Activated naive CD4-positive, alpha-beta T cell (primary cell): ENCODE measurements at places on chromosomes 6 and 20.

DNA sequence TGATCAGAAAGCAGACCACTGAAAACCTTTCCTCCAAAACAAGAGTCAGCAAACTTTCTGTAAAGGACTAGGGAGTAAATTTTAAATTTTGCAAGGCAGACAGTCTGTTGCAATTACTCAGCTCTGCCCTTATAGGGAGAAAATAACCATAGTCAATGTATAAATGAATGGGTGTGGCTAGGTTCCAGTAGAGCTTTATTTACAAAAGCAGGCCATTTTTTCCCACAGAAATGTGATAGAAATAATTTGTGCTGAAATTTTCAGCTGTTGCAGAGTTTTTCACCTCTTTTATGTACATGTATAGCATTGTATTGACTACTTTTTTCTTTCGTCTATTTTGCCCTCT lies 7.7 kb downstream of the AMD1 start:
- no peak for DNase-seq

GRCh38 chr6:138017166-138017757 lies 90.0 kb downstream of the PERP start:
- no peak for DNase-seq

GRCh38 chr6:140677781-140678528 lies 1303.5 kb upstream of the CITED2 start:
- DNase-seq, result no peak

DNA sequence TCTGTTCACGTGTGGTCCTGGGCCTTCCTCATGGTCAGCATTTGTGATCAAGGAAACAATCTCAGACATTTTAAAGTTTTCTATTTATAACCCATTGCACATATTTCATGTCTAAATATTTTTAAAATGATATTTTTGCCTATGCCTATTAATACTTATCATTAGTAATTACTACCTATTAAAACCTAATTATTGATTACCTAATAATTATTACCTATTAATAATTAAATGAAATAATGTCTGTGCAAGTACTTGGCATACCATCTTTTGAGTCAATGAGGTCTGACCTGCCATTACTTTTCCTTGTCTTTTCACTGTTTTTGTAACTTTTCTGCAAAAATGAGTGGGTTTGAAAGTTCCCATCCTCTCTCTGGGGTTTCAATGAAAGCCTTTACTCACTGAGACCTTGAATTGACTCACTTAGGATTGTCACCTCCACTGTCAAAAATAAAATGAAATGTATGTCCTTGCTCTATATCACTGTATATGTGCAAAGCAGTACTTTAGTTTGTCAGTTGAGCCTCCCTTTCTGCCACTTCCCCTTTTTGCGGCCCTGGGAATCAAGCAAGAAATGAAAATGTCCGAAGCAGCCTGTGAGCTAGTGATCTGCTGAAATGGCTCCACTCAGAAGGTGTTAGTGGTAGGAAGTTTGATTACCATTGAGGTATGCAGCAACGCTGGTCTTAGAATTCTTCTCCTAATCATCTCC lies 87.8 kb downstream of the L3MBTL3 start:
- DNase-seq, result no peak

DNA sequence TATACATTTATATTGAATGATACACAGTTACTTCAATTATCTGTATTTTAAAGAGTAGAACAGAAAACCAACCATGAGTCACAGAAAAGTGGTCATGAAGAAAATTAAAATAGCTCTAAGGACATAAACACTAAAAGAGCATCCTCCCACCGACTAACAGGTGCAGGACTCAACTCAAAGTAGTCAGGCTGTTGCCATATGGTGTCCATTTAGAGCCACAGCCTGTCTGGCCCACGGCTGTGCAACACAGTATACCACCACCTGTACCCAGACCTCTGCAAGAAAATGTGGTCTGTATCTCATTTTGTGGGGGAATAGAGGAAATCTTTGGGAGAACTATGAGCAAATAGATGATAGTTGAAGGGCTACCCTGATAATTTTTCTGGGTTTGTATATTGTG lies 449.8 kb upstream of the RNF217 start:
- DNase-seq, result no peak

DNA sequence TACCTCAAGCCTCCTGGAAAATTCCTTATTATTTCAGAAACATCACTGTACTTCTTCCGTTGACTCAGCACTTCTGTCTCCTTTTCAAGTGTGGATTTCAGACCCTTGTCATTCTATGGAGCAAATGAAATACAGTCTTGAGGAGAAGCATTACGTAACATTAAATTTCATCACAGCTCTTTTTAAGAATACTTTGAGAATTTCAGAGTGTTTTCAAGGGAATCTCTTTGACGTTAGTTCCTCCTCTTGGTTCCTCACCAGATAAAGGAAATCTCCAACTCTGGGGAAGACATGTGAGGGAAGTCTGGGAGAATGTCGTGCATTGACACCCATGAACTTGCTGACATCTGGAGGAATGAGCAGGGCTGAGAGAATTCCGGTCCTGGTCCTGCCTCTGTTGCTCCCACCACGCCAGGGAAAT lies 32.3 kb downstream of the UST start:
- no peak for DNase-seq

GRCh38 chr6:157222201-157222981 lies 100.9 kb downstream of the TMEM242 start:
- no peak for DNase-seq

- DNase-seq, result no peak
Observed at GRCh38 chr6:91135406-91136103, 548.7 kb upstream of the MAP3K7 start.

GRCh38 chr6:52363228-52363867 lies 1.4 kb downstream of the PAQR8 start:
- no peak for DNase-seq

- DNase-seq, result no peak
Observed at GRCh38 chr6:14734416-14735340, 511.2 kb upstream of the JARID2 start.

DNA sequence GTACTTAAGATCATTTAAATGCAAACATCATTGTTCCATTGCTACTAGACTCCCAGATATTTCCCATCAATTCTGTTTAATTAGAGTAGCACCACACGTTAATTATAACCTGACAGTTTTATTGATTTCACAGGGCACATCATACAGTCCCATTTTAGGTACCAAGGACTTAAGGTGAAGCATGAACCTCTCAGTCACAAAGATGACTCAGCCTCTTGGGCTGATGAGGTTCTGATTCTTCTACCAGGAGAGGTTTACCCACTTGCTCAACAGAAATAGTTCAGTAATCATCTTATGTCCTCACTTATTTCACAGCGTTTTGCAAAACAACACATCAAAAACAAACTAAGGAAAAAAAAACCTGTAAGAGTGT lies 98.5 kb downstream of the HIVEP2 start:
- DNase-seq, result no peak

- no peak for DNase-seq
Observed at GRCh38 chr20:41892031-41892430, 273.9 kb upstream of the CHD6 start.

DNA sequence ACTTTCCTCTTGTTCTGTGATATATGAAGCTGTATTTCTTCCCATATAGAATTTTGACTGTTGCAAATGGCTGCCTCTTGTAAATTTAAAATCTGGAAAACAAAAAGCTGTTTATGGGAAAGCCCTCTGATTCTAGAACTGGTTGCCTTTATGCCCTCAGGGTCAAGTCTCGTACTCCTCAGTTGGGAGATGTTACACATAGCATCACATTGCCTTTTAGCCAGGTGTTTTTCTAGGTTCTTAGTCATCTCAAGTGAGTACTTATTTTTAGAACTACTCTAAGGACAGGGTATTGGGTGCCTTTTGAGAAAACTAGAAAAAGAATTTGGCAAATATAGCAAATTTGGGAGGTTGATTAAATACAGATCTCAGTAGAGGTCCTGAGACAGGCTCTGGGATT lies 58.5 kb downstream of the ANKS1A start:
- DNase-seq, result no peak

GRCh38 chr6:64672131-64672530 lies 1034.9 kb downstream of the EYS start:
- DNase-seq, result no peak

- DNase-seq, result no peak
Observed at GRCh38 chr6:87197547-87197946, 42.2 kb downstream of the ZNF292 start.

- DNase-seq, result no peak
Observed at GRCh38 chr20:46715292-46715756, 5.9 kb downstream of the SLC2A10 start.

DNA sequence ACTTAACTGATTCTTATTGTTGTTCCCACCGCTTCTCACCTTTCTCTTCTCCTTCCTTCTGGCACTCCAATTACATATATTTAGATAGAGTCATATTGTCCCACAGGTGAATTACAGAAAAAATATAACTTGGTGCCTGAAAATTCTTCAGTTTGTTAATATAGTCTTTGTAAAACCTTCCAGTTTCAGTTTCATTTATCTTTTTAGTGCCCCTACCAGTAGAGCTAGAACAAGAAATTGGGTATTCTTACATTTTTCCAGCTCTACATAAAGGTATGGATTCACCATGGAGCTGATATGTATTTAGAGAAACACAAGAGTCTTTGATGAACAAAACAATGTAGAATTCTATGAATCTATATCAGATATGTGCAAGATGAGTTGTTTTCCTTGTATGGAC lies 10.7 kb downstream of the MANEA start:
- DNase-seq, result no peak

DNA sequence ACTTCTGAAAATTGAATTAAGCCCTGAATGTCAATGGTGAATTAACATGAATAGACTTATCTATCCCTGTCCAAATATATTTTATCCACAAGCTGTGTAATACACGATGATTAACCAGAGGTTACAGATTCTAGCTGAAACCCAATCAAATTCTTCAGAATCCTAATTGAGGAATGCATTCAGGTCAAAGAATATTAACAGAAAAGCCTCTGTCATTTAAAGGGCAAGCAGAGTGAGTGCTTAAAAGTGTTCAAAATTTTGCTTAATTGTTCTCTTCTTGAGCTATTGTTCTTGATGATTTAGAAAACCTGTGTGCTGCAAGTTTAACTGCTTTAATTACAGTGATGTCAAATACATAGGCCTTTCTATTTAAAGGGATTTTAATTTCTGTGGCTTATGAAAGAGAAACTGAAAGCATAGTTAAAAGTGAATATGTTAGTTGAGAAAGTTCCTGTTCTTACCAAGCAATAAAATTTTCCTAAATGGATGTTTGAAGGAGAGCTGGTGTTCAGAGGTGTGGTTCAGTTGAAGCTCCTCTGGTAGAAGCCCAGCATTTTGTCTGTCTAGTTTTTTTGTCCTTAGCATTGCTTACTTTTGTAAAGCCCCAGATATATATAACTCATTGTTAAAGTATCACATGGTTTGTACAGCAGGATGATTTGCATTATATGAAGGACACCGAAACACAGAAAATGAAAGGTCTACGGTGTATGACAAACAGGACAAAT lies 466.3 kb upstream of the PLCB4 start:
- no peak for DNase-seq

DNA sequence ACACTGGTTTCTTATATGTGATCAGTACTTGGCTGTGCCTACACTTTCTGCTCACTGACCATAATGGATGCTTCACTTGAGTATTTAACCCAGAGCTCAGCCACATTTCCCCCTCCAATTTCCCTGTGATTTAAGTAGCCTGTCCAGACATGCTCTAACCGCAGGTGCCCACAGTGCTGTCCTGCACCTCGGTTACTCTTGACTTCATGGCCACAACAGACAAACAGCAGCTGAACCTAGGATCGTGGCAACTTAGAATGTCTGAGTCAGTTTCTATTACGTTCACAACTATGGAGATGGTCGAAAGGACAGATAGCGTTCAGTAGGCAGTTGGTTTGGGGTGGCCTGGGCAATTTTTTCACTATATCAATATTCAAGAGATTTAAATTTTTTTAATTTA lies 306.9 kb upstream of the SGK1 start:
- DNase-seq, result no peak

DNA sequence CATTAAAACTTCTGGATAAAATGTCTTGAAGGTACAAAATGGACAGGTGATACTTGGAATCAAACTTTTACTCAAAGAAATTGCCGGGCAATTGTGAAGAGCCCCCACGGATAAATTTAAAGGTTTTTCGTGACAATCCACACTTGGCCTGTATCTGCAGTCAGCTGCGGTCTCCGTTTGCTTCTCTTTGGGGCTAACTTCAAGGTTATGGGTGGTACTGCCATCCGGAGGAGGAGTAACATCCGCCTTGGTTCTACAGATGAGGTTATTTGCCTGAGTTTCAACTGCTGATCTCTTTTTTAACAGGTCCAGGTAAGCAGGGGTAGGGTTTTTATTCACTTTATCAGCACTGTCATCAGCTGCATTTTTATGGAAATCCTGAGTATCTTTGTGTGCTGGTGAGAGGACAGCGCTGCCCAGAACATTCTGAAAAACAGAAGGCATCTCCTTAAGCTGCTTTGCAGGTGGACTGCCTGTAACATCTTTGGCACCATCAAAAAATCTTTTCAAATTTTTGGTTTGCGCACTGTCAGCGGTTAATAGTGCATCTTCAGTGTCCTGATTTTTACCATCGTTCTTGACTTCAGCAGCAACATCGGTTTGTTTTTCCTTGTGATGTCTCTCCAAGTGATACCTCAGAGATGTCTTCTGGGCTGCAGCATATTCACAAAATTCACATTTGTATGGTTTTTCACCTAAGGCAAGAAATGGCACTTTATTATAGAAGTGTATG lies 16.9 kb downstream of the ZNF217 start:
- DNase-seq, result no peak

DNA sequence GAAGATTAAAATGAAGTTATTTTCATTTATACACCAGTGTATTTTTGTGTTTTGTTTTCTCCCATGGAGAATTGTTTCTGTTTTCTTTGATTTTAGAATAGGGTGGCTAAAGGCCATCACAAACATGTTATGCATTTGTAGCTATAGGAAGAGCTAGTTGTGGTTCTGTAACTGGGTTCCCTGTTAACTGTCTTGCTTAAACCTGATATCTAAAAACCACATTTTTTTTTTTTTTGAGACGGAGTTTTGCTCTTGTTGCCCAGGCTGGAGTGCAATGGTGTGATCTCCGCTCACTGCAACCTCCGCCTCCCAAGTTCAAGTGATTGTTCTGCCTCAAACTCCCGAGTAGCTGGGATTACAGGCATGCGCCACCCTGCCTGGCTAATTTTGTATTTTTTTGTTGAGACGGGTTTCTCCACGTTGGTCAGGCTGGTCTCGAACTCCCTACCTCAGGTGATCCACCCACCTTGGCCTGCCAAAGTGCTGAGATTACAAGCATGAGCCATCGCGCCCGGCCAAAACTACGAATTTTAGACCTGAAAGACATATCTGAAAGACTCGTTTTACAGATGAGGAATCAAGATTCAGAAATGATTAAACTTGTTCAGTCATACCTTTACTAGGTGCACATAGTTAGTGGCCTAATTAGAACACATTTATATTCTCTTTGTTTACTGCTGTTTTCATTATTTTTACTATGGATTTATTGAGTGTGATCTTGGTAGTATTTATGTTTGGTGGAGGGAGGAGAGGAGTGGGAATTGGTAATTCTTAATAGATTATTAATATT lies 18.0 kb downstream of the SCAF8 start:
- DNase-seq, result no peak

- DNase-seq, result no peak
Observed at GRCh38 chr20:36658300-36658699, 12.3 kb upstream of the SLA2 start.

GRCh38 chr6:110800839-110801196 lies 14.5 kb downstream of the CDK19 start:
- no peak for DNase-seq
